ENCODE measurements at places on chromosomes 11 and 22. TPM values are rescaled to one million over a fixed set of nuclear protein-coding genes. Genes with fewer than 3 reads are reported as not detected.

DNA sequence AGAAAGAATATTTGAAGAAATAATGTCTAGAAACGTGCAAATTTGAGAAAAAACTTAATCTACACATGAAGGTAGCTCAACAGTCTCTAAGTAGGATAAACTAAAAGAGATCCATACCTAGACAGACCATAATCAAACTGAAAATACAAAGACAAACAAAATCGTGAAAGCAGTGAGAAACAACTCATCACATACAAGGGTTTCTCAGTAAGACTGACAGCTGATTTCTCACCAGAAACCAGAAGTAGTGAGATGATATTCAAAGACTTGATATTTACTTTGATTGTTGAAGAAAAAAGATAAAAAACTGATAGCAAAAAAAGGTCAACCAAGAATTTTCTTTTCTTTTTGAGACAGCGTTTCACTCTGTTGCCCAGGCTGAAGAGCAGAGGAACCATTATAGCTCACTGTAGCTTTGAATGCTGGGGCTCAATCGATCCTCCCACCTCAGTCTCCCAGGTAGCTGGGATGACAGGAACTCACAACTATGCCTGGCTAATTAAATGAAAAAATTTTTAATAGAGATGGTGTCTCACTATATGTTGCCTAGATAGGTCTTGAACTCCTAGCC, 17.4 kb downstream of the NPAT start:
- H3K27me3 ChIP-seq = no peaks in the 10 kb centered on the region
- H3K4me3 ChIP-seq = no peak overlapping the region
- no peaks in the 10 kb centered on the region for H3K4me1 ChIP-seq
- H3K27ac ChIP-seq = no peak overlapping the region
- peaks cover 72% of the 10 kb centered on the region for H3K36me3 ChIP-seq

Gene MS4A18
- polyA plus RNA-seq = not detected

DNA sequence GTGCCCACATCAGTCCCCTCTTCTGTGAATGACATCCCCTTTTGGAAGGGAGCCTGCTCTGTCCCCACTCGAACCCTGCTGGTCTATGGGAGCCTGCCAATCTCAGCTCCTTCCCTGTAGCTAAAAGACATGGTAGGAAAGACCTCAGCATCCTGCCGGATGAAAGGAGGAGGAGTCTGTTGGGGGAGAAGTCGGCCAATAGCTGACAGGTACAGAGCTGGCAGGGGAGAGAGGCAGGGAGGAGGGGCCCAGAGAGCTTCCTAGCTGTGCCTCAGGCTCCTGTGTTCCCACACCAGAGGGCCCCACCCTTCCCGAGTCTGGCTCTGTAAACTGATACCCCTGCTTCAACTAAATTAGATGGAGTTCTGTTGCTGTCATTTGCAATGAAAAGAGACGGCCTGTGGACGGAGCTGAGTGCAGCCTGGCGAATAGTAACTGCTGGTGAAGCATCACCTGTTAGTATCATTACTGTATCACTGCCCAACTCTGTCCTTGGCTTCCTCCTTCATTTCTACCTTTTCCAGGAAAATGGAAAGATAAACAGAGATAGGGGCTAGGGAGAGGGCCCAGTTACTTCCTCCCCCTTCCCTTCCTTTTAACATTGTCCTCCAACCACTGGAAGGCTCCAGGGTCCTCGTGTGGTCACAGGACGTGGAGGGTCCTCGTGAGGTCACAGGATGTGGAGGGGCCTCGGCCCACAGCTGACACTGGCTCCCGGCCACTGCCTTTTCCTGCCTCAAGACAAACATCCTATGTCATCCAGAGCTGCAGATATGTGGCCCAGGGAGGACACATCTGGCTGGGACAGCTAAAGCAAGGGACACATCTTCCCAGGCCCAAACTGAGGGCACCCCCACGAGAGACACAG, 15.1 kb downstream of the FXYD6 start:
- H3K4me3 ChIP-seq = no peak overlapping the region
- H3K36me3 ChIP-seq = no peaks in the 10 kb centered on the region
- peak; percentile 66 for DNase-seq
- H3K27ac ChIP-seq = peak overlapping the region; percentile 79
- no peaks in the 10 kb centered on the region for H3K27me3 ChIP-seq
- H3K4me1 ChIP-seq = peaks cover 49% of the 10 kb centered on the region

Gene CASP5
- not detected for polyA plus RNA-seq

Gene SCN4B
- polyA plus RNA-seq = 5.4 TPM

GRCh38 chr11:95398437-95399112, 167.6 kb upstream of the SESN3 start:
- H3K27me3 ChIP-seq = no peaks in the 10 kb centered on the region
- H3K36me3 ChIP-seq = no peaks in the 10 kb centered on the region
- H3K27ac ChIP-seq = no peak overlapping the region
- H3K4me1 ChIP-seq = no peaks in the 10 kb centered on the region
- no peak for DNase-seq

DNA sequence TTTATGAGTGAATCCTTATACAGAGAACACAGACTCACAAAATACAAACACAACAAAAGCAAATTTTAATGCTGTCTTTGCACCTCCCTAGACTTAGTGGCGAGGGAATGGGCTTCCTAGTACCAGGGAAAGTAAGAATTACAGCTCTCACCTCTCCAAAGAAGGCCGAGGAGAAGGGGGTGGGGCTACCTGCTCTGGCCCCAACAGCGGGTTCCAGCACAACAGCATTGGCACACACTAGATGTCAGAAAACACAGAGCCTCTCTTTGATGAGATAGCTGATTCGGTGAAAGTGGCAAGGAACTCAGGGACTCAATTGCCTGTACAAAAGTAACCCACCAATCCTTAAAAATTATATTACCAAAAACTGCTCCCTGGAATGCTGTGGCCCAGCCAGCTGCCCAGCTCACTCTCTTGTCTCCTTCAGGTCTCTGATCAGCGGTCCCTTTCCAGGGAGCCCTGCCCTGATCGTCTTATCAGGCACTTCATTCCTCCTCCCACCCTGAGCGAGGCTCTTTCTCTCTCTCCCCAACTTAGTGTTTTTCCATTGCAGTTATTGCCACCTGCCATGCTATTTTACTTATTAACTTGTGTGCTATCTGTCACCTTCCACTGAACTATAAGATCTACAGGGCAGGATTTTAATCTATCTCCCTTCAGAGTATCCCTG, 30.7 kb downstream of the SPON1 start:
- peaks cover 44% of the 10 kb centered on the region for H3K27me3 ChIP-seq
- no peak overlapping the region for H3K4me3 ChIP-seq
- H3K27ac ChIP-seq = no peak overlapping the region
- no peak for DNase-seq
- no peaks in the 10 kb centered on the region for H3K36me3 ChIP-seq

Gene TSPAN32
- 47.5 TPM for polyA plus RNA-seq

Gene LRRN4CL
- 1.9 TPM for polyA plus RNA-seq

Data from heart right ventricle (tissue), 16 donors.